Thoracic aorta endothelial cell (primary cell): ENCODE measurements at places on chromosomes 6 and 20. TPM values are rescaled to one million over a fixed set of nuclear protein-coding genes. Genes with fewer than 3 reads are reported as not detected.

Gene BPIFB2
- total RNA-seq, result not detected in 2 replicates

Gene PLCG1
- total RNA-seq, result 101 and 112 TPM in 2 replicates

Gene SMOC2
- not detected in 2 replicates for total RNA-seq

Gene CAGE1
- under 0.01 and 0.07 TPM in 2 replicates for total RNA-seq

Gene FAM50B
- 4.7 TPM in 2 replicates for total RNA-seq

Gene TBCC
- total RNA-seq, result 28.3 and 31.3 TPM in 2 replicates

Gene PCMTD2
- 41.9 and 46.5 TPM in 2 replicates for total RNA-seq

Gene ZBTB12
- 1.1 and 1.3 TPM in 2 replicates for total RNA-seq
